ENCODE measurements at places on chromosomes 2 and 18.

GRCh38 chr18:42520138-42520537 lies 565.1 kb downstream of the PIK3C3 start:
- no peak for DNase-seq

GRCh38 chr2:45821558-45822271 lies 170.2 kb downstream of the PRKCE start:
- DNase-seq: peak; percentile 63

DNA sequence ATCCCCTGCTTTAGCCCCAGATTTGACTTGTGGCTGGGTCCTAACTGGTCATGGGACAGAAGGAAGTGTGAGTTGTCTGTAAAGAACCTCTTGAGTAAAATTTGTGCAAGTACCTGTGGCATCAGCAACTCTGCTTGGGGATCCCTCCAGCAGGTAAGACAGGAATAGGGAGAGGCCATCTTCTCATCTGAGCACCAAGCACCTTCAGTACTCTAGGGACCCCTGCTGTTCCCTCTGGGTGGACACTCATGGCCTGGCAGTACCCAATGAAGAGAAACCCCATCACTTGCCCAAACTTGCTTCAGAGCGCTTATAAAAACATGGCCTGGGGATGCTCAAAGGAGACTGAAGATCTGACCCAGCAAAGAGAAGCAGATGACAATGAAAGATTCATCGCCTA lies 297.8 kb downstream of the SP3 start:
- no peak for DNase-seq

GRCh38 chr2:55581874-55582547 lies 35.4 kb downstream of the PPP4R3B start:
- DNase-seq: no peak

- DNase-seq: no peak
Measured at GRCh38 chr2:80519699-80520291, 215.2 kb upstream of the LRRTM1 start.

- no peak for DNase-seq
Measured at GRCh38 chr2:128817813-128818212, 499.1 kb upstream of the HS6ST1 start.

DNA sequence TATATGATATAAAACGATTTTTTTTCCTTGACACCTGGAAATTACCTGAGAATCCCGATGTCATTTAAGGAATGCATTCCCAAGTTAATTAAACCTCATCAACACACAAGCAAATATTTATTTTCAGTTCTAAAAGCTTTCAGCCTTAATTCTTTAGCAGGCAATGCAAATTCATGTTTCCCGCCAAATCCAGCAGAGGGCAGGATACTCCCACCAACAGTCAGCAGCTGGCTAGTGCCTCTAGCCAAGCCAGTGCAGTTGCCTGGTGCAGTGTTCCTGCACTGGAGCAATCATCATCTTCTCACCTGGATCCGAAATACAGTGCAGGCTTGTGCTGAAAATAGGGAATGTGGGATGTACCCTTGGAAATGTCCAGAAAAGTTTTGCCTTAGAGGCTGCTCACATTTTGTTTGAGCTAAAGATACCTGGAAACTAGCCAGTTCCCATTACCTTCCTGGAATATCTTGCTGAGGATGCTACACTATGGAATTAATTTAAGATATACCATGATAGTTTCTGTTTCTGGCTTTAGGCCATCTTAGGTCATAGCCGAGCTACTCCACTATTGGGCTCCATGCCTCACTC lies 48.4 kb upstream of the CYTIP start:
- no peak for DNase-seq

- DNase-seq: no peak
Measured at GRCh38 chr2:1482981-1483380, 69.7 kb downstream of the TPO start.

- DNase-seq: no peak
Measured at GRCh38 chr2:100708333-100708732, 111.6 kb upstream of the NPAS2 start.

GRCh38 chr2:7379799-7380198 lies 462.6 kb downstream of the RNF144A start:
- no peak for DNase-seq

DNA sequence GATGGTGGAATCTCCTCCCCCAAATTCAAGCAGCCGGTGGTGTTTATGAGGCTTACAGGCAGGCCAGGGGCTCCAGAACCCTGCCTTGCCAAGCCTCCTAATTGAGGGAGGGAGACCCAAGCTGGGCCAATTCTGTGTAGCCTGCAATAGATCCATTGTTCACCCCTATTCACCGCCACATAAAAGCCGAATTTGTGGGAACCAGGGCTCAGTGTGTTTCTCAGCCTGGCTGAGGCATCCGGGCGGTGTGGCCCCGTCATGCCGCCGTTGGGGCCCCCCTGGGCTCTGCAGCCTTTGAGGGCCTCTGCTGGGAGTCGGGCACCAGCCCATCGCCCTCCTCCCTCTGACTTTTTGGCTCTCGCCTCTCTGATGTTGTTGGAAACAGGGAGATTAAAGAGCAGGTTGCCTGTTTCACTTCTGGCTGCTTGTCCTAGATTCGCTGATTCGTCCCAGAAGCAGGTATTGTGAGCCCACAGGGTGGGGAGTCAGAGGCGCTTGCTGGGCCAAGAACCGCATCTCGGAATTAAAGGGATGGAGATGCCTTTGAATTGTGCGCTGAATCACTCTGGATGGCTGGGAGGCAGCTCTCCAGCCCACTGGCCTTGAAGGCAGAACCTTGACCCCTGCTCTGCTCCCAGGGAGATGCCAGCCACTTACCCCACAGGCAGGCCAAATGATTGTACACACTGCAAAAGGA lies 14.7 kb upstream of the OTOS start:
- DNase-seq: no peak

DNA sequence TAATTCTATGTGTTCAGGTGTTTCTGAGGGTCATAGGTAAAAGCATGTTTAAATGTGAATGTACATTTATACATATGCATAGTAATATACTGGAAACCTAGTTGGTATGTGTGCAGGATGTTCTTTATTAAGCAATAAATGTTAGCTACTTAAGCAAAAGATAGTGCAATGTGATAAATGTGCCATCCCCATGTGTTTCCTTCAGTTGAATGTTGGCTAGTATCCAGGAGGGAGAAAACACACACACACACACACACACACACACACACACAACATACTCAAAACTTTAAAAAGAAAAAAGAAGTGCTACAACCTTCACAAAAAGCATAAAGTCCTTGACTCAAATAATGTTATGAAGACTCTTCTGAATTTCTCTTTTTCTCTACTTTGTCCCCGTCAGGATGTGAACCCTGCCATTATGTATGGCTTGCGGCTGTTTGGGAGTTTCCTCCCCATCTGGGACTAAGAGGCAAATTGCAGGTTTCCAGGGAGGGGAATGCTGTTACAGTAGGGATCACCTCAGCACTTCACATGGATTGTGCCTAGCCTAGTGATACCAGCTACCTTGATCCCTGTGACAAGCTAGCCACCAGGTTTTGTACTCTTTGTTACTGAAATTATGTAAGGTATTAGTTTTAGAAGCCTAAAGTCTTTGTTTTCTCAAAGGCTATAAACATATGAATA lies 82.6 kb downstream of the IKZF2 start:
- DNase-seq: no peak

- DNase-seq: no peak
Measured at GRCh38 chr2:20680744-20681375, 13.9 kb downstream of the GDF7 start.

DNA sequence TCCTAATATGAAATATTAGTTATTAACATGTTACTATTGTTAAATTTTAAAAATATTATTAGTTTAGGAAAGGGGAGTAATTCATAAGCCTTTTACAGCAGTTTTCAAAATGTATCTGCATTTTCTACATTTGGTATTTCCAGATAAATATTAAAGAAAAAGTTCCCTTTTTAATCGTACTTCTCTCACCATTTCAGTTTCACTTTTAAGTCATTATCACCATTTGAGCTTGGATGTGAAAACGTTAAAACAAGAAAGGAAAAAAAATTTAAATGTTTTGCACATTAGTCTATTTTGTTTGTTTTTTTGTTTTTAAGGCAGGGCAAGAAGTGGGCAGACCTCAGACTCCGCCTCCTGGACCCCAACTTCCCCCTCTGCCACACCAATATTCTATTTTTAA lies 3.3 kb upstream of the SRSF7 start:
- DNase-seq: no peak

GRCh38 chr18:55328301-55328700 lies 259.7 kb downstream of the TCF4 start:
- DNase-seq: no peak

- DNase-seq: no peak
Measured at GRCh38 chr2:159890551-159891266, 92.7 kb upstream of the CD302 start.

- no peak for DNase-seq
Measured at GRCh38 chr2:111679202-111679601, 204.8 kb downstream of the ANAPC1 start.

DNA sequence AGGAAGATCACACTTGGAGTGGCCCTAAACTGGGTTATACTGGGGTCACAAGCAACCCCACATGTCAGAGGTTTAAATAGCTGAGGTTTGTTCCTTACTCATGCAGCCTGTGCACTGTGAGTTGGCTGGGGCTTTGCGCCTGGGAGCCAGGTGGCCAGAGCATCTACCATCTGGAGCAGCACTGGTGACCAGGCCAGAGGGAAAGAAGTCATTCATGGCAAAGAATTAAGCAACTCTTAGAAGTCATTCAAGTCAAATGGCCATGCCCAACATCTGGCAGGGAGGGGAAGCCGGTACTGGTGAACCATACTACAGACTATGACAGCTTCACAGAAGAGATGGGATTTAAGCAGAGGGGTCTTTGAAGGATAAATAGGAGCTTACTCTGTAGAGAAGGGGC lies 90.7 kb downstream of the POLR1A start:
- DNase-seq: no peak

DNA sequence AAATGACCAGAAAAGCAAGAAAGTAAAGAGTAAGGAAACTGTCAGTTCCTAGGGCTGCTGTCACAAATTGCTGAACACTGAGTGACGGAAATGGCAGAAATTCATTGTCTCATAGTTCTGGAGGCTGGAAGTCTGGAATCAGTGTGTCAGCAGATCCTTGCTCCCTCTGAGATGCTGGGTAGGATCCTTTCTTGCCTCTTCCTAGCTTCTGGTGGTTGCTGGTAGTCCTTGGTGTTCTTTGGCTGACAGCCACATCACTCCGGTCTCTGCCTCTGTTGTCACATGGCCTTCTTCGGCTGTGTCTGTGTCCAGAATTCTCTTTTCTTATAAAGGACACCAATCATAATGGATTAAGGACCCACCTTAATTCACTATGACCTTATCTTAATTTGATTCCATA lies 21.9 kb downstream of the PLEKHB2 start:
- DNase-seq: no peak

DNA sequence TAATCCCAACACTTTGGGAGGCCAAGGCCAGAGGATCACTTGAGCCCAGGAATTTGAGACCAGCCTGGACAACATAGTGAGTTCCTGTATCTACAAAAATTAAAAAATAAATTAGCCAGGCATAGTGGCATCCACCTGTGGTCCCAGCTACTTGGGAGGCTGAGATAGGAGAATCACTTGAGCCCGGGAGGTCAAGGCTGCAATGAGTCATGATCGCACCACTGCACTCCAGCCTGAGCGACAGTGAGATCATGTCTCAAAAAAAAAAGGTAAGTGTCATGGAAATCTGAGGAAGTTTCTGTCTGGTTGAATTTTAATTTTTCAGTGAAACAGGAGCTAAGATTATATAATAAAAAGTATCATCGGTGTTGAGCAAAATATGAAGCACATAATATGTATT lies 2.5 kb upstream of the C2orf15 start:
- no peak for DNase-seq

- DNase-seq: no peak
Measured at GRCh38 chr2:11248-11941, 34.9 kb downstream of the FAM110C start.

GRCh38 chr2:157918319-157918718 lies 42.2 kb upstream of the ACVR1 start:
- no peak for DNase-seq

GRCh38 chr2:237500681-237501424 lies 13.8 kb downstream of the MLPH start:
- no peak for DNase-seq

DNA sequence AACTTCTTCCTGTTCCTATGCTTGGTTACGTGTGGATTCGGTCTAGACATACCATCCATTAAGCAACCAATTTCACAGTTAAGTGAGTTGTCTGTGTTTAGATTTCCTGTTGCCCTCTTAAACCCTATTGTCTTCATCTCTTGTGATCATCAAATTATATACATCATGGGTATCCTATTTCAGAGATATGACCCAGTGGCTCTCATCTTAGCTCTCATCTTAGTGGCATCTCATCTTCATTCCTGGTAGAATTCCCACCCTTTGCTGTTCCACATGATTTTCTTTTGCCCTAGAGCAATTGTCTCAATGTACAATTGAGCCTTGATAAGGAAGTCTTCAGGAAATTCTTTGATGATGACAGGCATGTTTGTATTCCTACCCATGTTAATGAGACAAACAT lies 29.4 kb upstream of the FN1 start:
- DNase-seq: no peak

DNA sequence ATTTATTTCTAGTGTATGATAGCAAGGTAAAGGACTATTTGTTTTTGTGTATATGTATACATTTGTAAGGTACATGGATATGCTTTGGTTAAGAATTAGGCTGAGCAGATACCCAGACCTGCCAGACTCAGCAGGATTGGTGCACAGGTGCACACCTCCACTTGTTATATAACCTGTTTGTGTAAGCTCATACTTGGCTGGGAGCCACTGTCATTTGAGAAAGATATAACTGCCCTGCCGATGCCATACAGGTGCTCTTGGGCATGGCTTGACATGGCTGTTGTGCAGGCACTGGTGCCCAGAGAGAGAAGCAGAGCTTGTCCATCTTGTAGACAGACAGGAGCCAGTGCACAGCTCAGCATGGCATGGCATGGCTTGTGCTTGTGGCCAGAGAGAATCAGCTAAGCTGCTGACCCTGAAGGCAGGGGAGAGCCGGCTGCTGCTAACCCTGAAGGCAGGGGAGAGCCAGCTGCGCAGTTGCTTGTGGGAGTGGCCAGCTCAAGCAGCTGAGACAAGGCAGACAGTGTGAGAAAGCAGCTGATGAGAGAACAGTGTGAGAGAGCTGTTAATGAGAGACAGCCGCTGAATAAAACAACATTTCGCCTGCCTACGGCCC lies 136.5 kb downstream of the RNF144A start:
- DNase-seq: peak; percentile 85

DNA sequence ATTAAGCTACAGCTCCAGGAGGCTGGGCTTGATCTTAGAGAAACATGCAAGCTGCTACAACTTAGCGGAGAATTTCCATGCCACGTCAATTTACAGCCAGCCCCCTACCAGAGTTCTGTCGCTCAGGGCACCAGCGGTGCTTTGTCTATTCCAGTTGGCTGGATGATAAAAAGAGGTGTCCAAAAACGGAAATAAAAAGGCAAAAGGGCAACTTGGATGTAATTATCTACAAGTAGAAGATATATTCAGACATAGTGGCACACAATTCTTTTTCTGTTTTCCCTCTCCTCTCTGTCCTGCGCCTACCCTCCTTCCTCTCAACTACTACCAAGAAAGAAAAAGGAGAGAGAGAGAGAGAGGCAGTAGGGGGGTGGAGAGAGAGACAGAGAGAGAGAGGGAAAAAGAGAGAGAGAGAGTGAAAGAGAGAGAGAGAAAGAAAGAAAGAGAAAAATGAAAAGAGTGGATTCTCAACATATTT lies 363 bp upstream of the RFTN2 start:
- DNase-seq: no peak

- DNase-seq: no peak
Measured at GRCh38 chr2:8840475-8841091, 3.2 kb upstream of the KIDINS220 start.

GRCh38 chr2:157898591-157898996 lies 22.5 kb upstream of the ACVR1 start:
- DNase-seq: no peak

- no peak for DNase-seq
Measured at GRCh38 chr2:110104025-110104771, 11.4 kb downstream of the MALL start.

Measured in NCI-H2107 (cell line).